Activated CD4-positive, alpha-beta memory T cell treated with anti-CD3 and anti-CD28 coated beads for 36 hours (primary cell): ENCODE measurements at places on chromosomes 11 and 22. TPM values are rescaled to one million over a fixed set of nuclear protein-coding genes. Genes with fewer than 3 reads are reported as not detected.

Gene SLC1A2
- not detected for total RNA-seq

Gene RAG2
- total RNA-seq: not detected

Gene ARHGEF17
- total RNA-seq: not detected

Gene OR51A7
- total RNA-seq: not detected

Gene ART5
- total RNA-seq: not detected

GRCh38 chr11:108708173-108708572 lies 43.3 kb downstream of the DDX10 start:
- H3K4me1 ChIP-seq: peaks cover 9% of the 10 kb centered on the region
- H3K4me3 ChIP-seq: no peak overlapping the region
- H3K27me3 ChIP-seq: no peaks in the 10 kb centered on the region
- H3K27ac ChIP-seq: no peak overlapping the region
- DNase-seq: no peak

DNA sequence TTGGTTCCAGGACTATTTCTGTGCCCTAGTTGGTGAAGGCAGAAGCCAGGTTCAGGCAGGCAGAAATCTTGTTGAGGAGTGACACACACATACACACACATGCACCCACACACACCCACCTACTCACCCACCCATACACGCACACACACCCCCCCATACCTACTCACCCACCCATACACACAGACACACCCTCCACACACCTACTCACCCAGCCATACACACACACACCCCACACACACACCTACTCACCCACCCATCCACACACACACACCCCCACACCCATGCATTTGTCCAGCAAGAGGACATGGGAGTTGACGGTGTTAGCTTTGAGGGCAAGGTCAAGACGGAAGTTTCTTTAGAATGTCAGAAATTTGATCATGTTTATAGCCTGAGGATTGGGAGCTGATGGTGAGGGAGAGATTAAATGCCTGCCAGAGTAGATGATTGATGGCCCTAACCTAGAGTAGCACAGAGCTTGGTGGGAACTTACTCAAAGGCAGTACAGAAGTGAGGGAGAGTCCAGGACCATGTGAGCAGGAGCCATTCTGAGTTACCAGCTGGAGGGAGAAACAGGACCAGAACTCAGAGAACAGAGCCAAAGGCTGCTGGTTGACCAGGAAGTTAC lies 68.9 kb downstream of the CYB5R2 start:
- no peaks in the 10 kb centered on the region for H3K4me1 ChIP-seq
- H3K36me3 ChIP-seq: no peaks in the 10 kb centered on the region
- H3K27me3 ChIP-seq: no peaks in the 10 kb centered on the region
- H3K27ac ChIP-seq: no peak overlapping the region
- no peak overlapping the region for H3K4me3 ChIP-seq

DNA sequence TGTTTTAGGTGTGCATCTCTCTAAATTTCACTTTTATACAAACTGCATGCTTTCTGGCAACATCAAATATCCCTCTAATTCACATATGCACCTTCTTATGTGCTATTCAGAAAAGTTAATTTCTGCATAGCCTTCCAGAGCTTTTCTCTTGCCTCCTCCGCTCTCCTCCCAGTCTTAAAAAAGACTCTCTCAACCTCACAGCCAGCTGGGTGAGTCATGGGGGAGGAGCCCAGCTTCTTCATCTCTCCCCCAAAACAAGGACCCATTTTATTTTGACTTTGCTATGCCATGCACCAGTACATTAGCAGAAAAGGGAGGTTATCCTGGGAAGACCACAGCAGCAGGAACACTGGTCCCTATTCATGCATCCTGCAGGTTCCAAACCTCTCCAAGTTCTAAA lies 234.4 kb downstream of the KCNA4 start:
- no peaks in the 10 kb centered on the region for H3K36me3 ChIP-seq
- no peak overlapping the region for H3K27ac ChIP-seq
- no peak for DNase-seq
- no peaks in the 10 kb centered on the region for H3K4me1 ChIP-seq

- no peaks in the 10 kb centered on the region for H3K27me3 ChIP-seq
- no peaks in the 10 kb centered on the region for H3K4me1 ChIP-seq
- DNase-seq: no peak
- H3K4me3 ChIP-seq: no peak overlapping the region
Observed at GRCh38 chr22:38238519-38239071, 34.2 kb downstream of the TMEM184B start.

- no peaks in the 10 kb centered on the region for H3K27me3 ChIP-seq
- DNase-seq: no peak
- no peaks in the 10 kb centered on the region for H3K4me1 ChIP-seq
Observed at GRCh38 chr11:3709977-3710376, 38.8 kb upstream of the CHRNA10 start.

GRCh38 chr22:44586999-44587736 lies 89.1 kb upstream of the RTL6 start:
- H3K36me3 ChIP-seq: no peaks in the 10 kb centered on the region
- peaks cover 27% of the 10 kb centered on the region for H3K27me3 ChIP-seq

- no peak overlapping the region for H3K27ac ChIP-seq
- no peaks in the 10 kb centered on the region for H3K36me3 ChIP-seq
- DNase-seq: no peak
- H3K4me1 ChIP-seq: no peaks in the 10 kb centered on the region
Observed at GRCh38 chr11:31107649-31108048, 261.9 kb downstream of the DCDC1 start.

DNA sequence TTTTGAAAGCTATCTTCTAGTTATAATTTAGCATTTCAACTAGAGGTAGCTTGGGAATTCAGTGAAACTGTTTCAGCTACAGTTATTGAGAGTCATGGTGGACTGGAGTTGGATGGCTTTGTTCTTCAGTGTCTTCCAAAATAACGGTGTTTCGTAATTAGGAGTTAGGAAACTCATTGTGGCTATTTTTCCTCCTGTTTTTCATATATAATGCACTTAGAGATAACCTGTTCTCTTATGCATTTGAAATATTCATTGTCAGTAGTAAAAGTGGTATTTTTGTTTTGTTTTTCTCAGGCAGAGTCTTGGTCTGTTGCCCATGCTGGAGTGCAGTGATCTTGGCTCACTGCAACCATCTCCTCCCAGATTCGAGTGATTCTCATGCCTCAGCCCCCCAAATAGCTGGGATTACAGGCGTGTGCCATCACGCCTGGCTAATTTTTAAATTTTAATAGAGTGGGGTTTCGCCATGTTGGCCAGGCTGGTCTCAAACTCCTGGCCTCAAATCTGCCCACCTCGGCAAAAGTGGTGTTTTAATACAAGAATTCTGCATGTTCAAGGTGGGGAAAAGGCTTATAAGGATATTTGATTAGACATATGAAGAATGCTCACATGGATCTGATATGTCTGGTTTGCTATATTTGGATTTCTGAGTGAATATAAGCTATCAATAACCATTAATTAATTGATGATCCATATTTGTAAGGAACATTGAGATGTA lies 12.7 kb downstream of the PDHX start:
- H3K27me3 ChIP-seq: no peaks in the 10 kb centered on the region
- H3K36me3 ChIP-seq: peaks cover 7% of the 10 kb centered on the region
- DNase-seq: no peak
- H3K4me3 ChIP-seq: no peak overlapping the region

DNA sequence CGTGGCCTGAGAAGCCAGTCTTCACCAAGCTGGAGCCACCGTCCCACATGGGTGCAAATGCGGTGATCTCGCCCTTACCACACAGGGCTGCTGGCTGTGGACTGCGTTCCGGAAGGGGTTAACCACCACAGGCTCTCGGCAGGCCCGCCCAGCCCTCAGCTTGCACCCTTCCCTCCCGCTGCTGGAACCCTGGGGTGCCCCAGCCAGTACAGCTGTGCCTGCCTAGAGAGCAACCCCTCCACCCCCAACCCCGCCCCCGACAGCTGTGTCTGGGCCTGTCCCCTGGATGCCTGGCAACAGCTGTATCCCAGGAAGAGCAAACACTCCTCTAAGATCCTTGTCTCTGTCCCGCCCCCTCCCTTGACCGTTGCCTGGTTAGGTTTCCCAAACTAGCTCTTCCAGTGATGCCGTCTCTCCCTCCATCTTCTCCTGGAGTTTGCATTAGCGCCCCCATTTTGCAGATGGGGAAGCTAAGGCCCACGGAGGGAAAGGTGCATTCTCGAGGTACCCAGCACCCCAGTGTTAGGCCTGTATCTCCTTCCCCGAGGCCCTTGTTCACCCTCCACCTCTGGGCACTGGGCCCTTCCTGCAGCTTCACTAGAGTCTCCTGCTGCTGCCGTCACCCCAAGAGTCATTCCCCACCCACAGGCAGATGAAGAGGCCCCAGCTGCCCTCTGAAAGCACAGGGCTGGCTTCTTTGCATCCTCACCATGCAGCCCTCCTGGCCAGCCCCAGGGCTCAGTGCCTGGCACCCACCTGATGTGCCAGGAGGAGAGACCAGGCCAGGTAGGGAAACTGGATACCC lies 12.6 kb upstream of the COX8A start:
- H3K36me3 ChIP-seq: peaks cover 2% of the 10 kb centered on the region
- H3K4me3 ChIP-seq: no peak overlapping the region
- peak; percentile 43 for DNase-seq
- no peaks in the 10 kb centered on the region for H3K27me3 ChIP-seq
- no peak overlapping the region for H3K27ac ChIP-seq

DNA sequence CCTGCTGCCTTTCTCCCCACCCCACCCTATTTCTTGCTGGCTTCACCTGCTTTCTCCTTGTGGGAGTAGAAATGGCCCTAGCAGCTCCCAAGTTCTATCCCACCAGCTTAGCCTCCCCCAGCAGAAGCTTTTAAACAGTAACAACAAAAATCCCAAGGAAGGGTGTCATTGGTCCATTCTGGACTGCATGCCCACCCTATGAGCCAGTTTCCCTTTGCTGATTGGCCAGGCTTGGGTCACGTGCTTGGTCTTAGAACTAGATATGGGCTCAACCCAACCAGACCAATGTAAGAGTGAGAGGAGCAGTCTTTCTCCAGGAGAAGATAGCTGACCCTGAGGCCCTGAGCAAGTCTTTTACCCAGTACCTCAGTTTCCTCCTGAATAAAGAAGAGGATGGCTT lies 2.3 kb downstream of the MTFP1 start:
- no peak overlapping the region for H3K27ac ChIP-seq
- no peak for DNase-seq
- no peaks in the 10 kb centered on the region for H3K27me3 ChIP-seq
- H3K4me1 ChIP-seq: peaks cover 26% of the 10 kb centered on the region
- H3K36me3 ChIP-seq: peaks cover 19% of the 10 kb centered on the region

DNA sequence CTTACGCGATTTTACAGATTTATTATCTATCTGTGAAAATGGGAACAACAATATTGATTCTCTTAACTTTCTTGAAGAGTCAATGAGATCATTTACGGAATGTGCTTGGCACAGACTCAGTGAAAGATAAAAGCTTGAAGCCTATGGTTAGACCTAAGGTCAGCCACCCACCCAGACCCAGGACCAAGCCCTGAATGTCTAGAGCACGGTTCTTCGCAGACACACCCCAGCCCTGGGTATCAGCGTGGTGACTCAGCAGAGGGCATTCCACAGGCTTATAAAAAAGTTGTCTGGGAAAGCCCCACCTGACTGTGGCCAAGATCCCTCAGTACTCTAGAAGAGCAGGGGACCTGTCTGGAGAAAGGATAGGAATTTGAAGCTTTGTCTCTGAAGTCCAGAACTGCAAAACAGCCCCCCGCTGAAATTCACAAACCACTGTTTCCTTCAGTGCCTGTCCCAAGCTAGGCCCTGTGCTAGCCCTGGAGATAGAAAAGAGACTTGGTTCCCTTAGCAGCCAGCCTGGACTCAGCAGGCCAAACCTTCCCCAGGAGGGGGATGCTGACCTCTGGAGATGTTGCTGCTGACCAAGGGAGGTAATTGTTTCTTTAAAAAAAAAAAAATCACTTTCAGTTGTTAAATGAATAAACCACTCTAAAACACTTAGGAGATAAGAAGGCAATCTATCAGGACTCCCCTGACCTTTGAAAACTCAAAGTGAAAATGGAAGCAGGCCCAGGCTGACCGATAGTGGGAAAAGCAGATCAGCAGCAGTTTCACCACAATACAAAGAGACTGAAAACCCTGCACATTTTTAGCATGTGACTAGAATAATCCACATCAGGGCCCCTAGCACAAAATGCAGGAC lies 114.0 kb downstream of the ABTB2 start:
- no peak overlapping the region for H3K4me3 ChIP-seq
- peaks cover 5% of the 10 kb centered on the region for H3K27me3 ChIP-seq
- peaks cover 74% of the 10 kb centered on the region for H3K4me1 ChIP-seq
- H3K36me3 ChIP-seq: peaks cover 2% of the 10 kb centered on the region

DNA sequence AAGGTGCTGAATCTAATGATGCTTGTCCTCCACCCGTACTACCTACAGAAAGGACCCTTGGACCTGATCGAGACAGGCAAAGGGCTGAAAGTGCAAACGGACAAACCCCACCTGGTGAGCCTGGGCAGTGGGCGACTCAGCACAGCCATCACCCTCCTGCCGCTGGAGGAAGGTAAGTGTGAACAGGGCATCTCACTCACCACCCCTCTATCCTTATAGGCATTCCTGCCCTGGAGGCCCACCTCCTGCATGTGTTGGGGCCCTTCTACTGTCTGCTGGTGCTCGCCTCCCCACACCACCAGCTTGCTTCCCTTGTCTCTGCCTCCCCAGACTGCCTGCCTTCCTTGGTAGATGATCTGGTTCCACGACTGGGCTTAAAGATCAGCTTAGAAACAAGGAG lies 7.1 kb downstream of the PHLDB1 start:
- H3K27ac ChIP-seq: no peak overlapping the region
- H3K4me3 ChIP-seq: no peak overlapping the region
- H3K36me3 ChIP-seq: no peaks in the 10 kb centered on the region
- no peak for DNase-seq
- peaks cover 4% of the 10 kb centered on the region for H3K27me3 ChIP-seq
- H3K4me1 ChIP-seq: peaks cover 9% of the 10 kb centered on the region
